ENCODE measurements at places on chromosomes 7 and 10.

GRCh38 chr7:71801976-71802375, 610.2 kb downstream of the CALN1 start:
- no peak for DNase-seq

DNA sequence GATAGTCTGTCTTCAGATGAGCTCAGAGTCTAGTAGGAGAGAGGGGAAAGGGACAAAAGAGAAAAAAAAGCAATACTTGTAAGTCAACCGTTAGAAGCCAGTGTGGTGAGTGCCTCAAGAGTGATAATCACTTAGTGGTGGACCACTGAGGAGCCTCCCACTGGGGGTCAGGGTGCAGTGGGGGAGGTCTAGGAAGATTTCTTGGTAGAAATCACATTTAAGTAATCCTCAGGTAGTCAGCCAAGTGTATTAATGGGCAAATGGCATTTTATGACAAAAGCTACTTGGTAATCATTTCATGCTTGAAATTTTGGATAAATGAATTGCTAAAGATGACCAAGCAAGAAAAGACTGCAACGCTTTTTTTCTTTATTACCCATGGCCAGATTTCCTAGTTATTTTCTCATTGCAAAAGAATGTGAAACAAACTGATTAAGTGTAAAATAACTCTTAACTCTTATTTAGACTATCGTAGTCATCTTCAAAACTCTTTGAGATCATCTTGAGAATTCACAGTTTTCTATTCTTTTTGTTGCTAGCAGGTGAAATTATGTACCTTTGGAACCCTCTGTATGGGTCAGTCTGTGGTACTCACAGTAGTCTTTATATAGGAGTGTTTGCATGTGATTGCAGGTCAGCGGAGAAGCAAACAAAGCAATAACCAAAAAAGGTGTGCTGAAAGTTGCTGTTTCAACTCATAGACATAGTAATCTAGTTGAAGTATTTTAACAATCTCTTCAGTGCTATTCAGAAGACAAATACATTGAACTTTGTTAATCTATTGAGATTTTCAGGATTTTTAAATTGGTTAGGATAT, 63.9 kb downstream of the PPP1R9A start:
- DNase-seq = no peak

- no peak for DNase-seq
Observed at GRCh38 chr7:48011951-48012350, 17.0 kb downstream of the SUN3 start.

- no peak for DNase-seq
Observed at GRCh38 chr7:473211-473734, 46.4 kb downstream of the PDGFA start.

GRCh38 chr7:95558864-95559263, 37.5 kb downstream of the PDK4 start:
- DNase-seq = no peak

GRCh38 chr7:109295158-109295557, 725.5 kb downstream of the DNAJB9 start:
- DNase-seq = no peak

- DNase-seq = peak; percentile 98
Observed at GRCh38 chr7:23470330-23471105, at the start of gene IGF2BP3. Gene IGF2BP3, minus strand, starts transcription at chr7:23470491. Its CDS starts 381 bp downstream, at chr7:23470110.

DNA sequence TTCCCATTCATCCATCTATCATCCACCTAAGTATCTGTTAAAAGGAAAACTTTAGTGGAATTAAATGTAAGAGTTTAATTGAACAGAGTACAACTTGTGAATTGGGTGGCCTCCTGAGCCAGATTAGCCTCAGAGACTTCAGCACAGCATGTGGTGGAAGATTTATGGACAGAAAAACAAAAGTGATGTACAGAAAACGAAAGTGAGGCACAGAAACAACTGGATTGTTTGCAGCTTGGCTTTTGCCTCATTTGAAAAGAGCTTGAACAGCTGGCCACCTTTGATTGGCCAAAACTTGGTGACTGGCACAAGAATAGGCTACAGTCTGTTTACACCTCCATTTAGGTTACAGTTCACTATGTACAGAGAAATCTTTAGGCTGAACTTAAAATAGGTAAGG, 1463.4 kb upstream of the CELF2 start:
- no peak for DNase-seq

DNA sequence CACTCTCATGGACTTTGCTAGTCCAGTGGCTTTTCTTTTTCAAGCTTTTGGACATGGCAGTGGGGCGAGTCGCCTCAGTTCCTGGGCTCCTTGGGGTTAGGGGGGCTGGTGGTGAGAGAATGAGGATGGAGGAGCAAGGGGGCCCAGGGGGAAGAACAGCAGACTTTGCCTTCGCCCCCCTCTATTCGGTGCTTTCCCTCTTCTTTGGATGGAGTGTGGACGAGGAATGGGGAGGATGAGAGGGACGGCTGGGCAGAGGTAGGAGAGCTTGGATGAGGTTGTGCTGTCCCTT, 255 bp downstream of the MAGI2 start:
- no peak for DNase-seq

GRCh38 chr7:104980841-104981671, 32.9 kb upstream of the KMT2E start:
- DNase-seq = peak; percentile 30
